Left ventricle myocardium superior (tissue), 1 donor: ENCODE measurements at places on chromosomes 2 and 18. TPM values are rescaled to one million over a fixed set of nuclear protein-coding genes. Genes with fewer than 3 reads are reported as not detected.

DNA sequence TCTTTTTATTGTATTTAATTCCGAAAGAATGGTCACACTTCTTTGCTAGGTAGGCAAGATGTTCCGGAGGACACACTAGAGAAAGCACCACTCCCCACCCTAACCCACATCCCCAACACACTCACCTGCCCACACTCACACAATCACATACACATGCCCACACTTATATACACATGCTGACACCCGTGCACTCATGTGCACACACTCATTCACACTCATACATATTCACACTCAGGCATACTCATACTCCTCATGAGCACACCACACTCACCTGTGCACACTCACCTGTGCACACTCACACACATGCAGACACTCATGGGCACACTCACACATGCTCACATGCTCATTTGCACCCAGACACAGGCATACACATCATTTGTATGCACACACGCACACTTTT is 21.4 kb downstream of the DIPK1C start:
- no peak for DNase-seq

DNA sequence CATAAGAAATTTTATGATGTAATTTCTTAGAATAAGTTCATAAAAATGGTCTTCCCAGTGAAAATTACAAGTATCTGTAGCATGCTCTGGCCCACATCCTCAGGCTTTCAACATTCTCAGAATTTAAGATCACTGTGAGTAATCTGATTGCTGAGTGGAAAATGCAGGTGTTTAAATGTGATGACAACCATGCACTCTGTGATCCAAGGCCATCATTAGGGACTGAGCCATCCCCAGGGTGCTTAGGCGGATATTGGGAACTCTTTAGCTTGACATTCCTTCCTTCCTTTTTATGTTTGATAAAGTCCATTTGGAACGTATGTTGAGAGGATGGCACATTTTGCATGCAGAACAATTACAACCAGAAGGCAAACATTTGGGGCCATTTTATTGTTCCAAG is 95.5 kb downstream of the ARL4C start:
- DNase-seq = no peak

GRCh38 chr18:23539296-23539695 is 36.0 kb downstream of the RMC1 start:
- no peak for DNase-seq

- DNase-seq = no peak
Observed at GRCh38 chr2:97718942-97719341, 5.6 kb downstream of the ZAP70 start.

DNA sequence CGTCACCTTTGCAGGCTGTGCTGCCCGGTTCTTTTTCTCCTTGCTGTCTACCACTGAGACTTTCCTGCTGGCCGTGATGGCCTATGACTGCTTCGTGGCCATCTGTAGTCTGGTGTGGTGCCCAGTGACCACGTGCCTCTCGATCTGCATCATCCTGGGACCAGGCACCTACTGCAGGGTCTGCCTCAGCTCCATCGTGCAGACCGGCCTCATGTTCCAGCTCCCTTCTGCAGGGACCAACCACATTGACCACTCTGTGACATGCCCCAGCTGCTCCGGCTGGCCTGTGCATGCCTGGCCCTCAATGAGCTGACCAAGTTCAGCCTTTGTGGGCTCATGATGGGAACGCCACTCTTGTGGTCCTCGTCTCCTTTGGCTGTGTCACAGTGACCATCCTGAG is 26.7 kb downstream of the COPS9 start:
- no peak for DNase-seq

GRCh38 chr2:42442774-42443173 is 51.0 kb downstream of the KCNG3 start:
- no peak for DNase-seq

HRH4 gene
- total RNA-seq = 0.17 TPM
